Panc1 (cell line): ENCODE measurements at places on chromosomes 2 and 18. TPM values are rescaled to one million over a fixed set of nuclear protein-coding genes. Genes with fewer than 3 reads are reported as not detected.

TCF23 gene
- 0.03 TPM for total RNA-seq

TNS1 gene
- total RNA-seq = 0.49 TPM

MRPL44 gene
- 27.8 TPM for total RNA-seq

TRPM8 gene
- total RNA-seq = 3.9 TPM

LRRTM4 gene
- total RNA-seq = 0.23 TPM

SPC25 gene
- 21.1 TPM for total RNA-seq

PRLH gene
- not detected for total RNA-seq

TUBA4B gene
- total RNA-seq = not detected
